ENCODE measurements at places on chromosomes 11 and 22.

DNA sequence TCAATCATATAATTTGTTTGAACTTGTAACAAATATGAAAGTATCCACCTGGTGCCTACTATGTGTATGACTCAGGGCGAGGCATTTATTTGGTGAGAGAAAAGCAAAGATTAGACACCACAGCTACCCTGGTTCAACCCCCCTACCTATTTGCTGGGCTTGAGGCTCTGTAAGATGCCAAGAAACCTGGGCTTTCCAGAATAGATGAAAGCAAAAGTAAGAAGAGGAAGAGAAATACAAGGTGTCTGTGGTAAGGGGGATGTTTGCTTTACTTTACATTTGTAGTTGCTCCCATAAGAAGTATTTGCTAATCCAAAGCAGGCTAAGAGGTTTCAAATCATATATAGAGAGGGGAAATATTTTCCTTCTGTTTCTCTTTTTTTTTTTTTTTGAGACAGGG is 61.7 kb downstream of the DDI1 start:
- no peak for DNase-seq

DNA sequence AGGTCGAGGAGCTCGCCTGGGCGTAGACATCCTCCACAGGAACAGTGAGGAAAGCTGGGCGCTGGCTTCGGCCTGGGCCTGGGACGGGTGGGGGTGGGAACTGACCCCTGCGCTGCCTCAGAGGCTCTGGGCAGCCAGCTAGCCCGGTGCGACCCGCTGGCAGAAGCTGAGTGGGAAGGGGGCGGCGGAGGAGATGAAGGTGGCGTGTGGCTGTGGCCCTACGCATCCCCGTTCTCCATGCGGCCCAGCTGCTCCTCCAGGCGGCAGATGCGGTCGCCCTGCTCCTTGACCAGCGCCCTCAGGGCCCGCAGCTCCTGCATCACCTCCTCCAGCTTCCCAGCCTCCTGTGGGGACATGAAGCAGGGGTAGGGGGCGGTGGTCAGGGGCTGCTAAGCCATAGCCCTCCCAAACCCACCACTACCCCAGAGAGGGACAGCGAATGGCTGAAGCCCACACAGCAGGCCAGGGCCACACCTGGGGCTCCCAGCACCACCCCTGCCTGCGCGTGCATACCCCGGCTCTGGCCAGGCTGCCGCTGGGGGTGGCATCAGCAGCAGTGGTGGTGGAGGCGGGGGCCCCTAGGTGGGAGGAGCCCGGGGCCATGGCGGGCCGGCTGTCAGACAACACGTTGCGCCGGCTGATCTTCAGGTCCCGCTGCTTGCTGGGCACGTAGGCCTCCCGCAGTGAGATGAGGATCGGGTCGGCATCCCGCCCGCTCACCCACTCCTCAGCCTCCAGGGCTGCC is 848 bp upstream of the PTPRCAP start:
- DNase-seq: peak; percentile 49

- no peak for DNase-seq
Observed at GRCh38 chr11:14021738-14022137, 59.2 kb downstream of the SPON1 start.

- DNase-seq: peak; percentile 1
Observed at GRCh38 chr11:81707881-81708280, 1025.8 kb downstream of the FAM181B start.

DNA sequence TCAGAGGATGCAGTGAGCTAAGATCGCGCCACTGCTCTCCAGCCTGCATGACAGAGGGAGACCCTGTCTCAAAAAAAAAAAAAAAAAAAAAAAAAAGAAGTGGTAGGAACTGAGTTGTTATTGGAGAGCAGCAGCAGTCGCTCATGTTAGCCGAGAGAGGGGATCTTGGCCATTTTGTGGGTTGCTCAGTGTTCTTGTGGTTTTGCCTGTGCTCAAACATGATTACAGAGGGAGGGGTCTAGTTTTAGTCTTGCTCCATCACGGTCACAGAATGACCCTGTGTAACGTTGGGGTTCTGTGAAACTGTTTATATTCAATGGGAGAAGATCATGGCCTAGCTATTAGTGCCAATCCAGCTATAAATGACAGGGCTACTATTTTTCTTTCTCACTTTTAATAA is 1.9 kb downstream of the DPAGT1 start:
- no peak for DNase-seq

- no peak for DNase-seq
Observed at GRCh38 chr11:362642-363442, 6.5 kb upstream of the B4GALNT4 start.

DNA sequence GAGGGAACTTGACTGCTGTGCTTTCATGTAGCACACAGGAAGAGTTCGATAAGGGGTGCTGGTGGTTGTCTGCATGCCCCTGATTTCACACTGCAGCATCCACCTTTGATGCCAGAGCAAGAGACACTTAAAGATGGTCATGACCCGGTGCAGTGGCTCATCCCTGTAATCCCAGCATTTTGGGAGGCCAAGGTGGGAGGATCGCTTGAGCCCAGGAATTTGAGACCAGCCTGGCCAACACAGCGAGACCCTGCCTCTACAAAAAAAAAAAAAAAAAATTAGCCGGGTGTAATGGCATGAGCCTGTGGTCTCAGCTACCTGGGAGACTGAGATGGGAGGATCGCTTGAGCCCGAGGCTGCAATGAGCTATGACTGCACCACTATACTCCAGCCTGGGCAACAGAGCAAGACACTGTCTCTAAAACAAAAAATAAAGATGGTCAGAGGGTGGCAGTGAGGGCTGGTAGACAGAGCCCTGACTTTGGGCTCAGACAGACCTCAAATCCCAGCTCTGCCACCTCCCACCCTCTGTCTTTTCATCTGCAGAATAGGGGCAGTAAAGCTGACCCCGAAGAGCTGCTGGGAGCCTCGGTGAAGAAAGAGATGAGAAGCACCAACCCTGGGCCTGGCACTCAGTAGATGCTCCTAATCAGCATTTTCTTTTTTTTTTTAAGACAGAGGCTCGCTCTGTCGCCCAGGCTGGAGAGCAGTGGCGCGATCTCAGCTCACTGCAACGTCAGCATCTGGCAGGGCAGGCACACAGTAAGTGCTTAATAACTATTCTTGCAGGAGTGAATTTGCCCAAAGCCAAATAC is 17.7 kb downstream of the VWCE start:
- no peak for DNase-seq

GRCh38 chr11:76310832-76311595 is 69.9 kb downstream of the THAP12 start:
- no peak for DNase-seq

- DNase-seq: no peak
Observed at GRCh38 chr11:61860054-61860903, 31.1 kb downstream of the FADS3 start.

DNA sequence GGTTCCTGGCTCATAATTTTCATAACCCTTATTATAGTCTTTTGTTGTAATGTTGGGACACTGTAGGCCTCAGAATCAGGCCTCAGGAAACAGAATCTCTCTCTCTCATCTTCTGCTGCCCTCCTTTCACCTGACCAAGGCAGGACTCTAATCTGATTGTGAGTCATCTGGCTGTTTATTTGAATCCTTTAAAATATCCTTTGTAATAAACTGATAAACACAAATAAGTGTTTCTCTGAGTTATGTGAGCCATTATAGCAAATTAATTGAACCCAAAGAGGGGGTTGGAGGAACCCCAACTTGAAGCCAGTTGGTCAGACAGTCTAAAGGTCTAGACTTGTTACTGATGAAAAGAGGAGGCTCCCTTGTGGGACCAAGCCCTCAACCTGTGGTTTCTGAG is 30.6 kb downstream of the ACER3 start:
- DNase-seq: no peak

- DNase-seq: peak; percentile 7
Observed at GRCh38 chr11:12318791-12319438, 58.5 kb upstream of the PARVA start.

All from Jurkat, Clone E6-1 (cell line).